Breast epithelium (tissue), 4 donors: ENCODE measurements at places on chromosomes 4 and X.

GRCh38 chrX:17597836-17598439 is 139.4 kb upstream of the SCML1 start:
- H3K27ac ChIP-seq = peak overlapping the region; percentile 51
- DNase-seq = peak; percentile 68
- peaks cover 30% of the 10 kb centered on the region for H3K27me3 ChIP-seq
- H3K36me3 ChIP-seq = no peaks in the 10 kb centered on the region
- no peaks in the 10 kb centered on the region for H3K4me1 ChIP-seq

- no peak for DNase-seq
- no peaks in the 10 kb centered on the region for H3K4me1 ChIP-seq
- no peak overlapping the region for H3K27ac ChIP-seq
- no peaks in the 10 kb centered on the region for H3K36me3 ChIP-seq
- no peaks in the 10 kb centered on the region for H3K27me3 ChIP-seq
These were observed 618.0 kb downstream of the STPG2 start for GRCh38 chr4:97525236-97525635.

DNA sequence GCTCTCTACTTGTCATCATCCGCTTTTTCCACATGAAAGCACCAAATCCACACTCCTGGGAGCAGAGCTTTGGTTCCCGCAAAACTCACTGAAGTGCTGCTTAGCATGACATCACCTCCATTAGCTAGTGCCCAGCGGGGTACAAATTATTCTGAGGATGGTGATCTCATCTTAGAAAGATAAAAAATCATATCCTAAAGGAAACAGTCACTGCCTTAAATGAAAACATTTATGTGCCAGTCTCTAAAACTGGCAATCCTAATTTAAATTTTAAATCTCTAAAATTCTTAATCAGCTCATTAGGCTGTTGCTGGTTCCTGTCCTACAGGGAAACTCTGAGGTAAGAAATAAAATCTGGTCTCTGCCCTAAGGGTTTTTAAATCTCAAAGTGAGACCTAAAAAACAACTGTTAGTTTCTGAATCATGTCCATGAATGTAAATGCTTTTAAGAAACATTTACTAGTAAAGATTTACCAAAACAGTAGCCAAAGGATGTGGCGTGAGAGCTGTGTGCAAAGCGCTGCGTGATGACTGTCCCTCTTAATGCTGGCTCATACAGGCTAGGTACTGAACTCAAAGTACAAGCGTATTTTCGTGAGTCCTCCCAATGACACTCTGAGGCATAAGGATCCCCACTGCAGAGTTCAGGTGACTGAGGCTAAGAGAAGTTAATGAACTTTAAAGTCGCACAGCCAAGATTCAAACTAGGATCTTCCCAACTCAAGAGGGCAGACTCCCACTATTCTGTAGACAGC is 4.5 kb downstream of the CASP3 start:
- peaks cover 4% of the 10 kb centered on the region for H3K4me1 ChIP-seq
- H3K27ac ChIP-seq = no peak overlapping the region
- H3K27me3 ChIP-seq = no peaks in the 10 kb centered on the region
- H3K36me3 ChIP-seq = no peaks in the 10 kb centered on the region
- no peak overlapping the region for H3K4me3 ChIP-seq
- DNase-seq = no peak

- peak overlapping the region; percentile 27 for H3K4me3 ChIP-seq
- peaks cover 77% of the 10 kb centered on the region for H3K27me3 ChIP-seq
- H3K4me1 ChIP-seq = peaks cover 4% of the 10 kb centered on the region
- no peak for DNase-seq
- H3K36me3 ChIP-seq = no peaks in the 10 kb centered on the region
These were observed 729 bp upstream of the CPLX1 start for GRCh38 chr4:826508-827208.

- no peak overlapping the region for H3K4me3 ChIP-seq
- DNase-seq = no peak
These were observed 7.1 kb downstream of the NHSL2 start for GRCh38 chrX:71917621-71918343.

GRCh38 chr4:10841697-10842096 is 157.1 kb upstream of the CLNK start:
- no peak for DNase-seq
- no peak overlapping the region for H3K4me3 ChIP-seq
- H3K27ac ChIP-seq = no peak overlapping the region
- no peaks in the 10 kb centered on the region for H3K27me3 ChIP-seq
- H3K4me1 ChIP-seq = no peaks in the 10 kb centered on the region

- no peaks in the 10 kb centered on the region for H3K4me1 ChIP-seq
- H3K4me3 ChIP-seq = no peak overlapping the region
- peak; percentile 43 for DNase-seq
- peak overlapping the region; percentile 62 for H3K27ac ChIP-seq
These were observed 46.9 kb downstream of the ACOX3 start for GRCh38 chr4:8393593-8394038.

DNA sequence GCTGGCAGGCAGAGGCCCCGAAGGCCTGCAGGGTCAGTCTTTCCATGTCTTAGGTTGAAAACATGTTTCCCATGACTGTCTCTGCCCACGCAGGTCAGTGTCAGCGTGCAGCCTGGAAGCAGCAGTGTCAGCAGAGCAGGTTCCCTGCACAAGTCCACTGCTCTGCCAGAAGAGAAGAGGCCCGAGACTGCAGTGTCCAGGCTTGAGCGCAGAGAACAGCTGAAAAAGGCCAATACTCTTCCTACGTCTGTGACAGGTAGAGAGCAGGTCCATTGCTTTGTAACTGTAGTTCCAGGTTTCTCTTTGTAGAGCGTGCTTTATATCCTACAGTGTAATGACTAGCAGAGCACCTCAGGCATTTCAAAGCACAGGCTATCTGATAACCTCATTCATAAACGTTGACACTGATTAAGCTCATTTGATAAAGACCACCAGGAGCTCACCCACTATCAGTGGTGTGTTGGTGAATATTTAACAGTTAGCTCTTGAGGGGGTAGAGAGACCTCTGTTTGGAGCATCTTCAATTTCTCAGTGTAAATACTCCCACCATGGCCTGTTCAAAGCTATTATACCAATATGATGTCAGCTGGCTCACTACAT is 63.2 kb downstream of the AASDH start:
- H3K27ac ChIP-seq = peak overlapping the region; percentile 55
- no peak for DNase-seq
- H3K36me3 ChIP-seq = no peaks in the 10 kb centered on the region
- no peaks in the 10 kb centered on the region for H3K27me3 ChIP-seq
- H3K4me1 ChIP-seq = no peaks in the 10 kb centered on the region

DNA sequence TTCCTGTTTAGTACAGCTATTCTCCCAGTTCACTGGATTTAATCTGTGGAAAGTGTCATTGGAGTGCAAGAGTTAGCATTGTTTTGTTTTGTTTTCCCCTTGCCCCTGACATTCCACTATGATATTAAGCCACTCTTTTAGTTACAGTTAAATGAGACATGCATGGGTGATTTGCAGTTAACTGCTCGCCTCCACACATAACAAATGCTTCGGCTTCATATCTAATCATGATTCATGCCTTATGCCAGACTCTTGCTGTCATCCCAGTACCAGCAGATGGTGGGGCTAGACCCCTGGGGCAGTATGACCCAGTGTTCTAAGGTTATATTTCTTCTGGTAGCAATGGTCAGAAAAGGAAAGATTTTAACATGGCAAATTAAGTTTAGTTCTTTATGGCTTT is 80.1 kb downstream of the RAP1GDS1 start:
- H3K36me3 ChIP-seq = no peaks in the 10 kb centered on the region
- H3K4me3 ChIP-seq = no peak overlapping the region
- no peak for DNase-seq

- H3K4me1 ChIP-seq = no peaks in the 10 kb centered on the region
- no peak for DNase-seq
- no peak overlapping the region for H3K4me3 ChIP-seq
- no peaks in the 10 kb centered on the region for H3K27me3 ChIP-seq
- no peaks in the 10 kb centered on the region for H3K36me3 ChIP-seq
These were observed 165.9 kb upstream of the TLL1 start for GRCh38 chr4:165707128-165707527.

DNA sequence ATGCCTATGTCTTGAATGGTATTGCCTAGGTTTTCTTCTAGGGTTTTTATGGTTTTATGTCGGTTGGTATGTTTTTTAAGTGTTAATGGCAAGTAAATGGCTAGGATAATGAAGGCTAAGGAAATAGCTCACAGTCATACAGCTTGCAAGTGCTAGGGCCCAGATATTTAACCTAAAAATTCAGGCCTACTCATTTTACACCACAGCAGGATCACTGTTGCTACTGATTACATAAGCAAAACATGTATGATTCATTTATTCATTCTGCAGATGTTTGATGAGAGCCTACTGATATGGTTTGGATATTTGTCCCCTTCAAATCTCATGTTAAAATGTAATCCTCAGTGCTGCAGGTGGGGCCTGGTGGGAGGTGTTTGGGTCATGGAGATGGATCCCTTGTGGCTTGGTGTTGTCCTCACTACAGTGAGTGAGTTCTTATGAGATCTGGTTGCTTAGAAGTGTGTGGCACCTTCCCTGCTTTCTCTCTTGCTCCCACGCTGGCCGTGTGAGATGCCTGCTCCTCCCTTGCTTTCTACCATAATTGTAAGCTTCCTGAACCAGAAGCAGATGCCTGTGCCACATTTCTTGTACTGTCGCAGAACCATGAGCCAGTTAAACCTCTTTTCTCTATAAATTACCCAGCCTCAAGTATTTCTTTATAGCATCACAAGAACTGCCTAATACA is 175.5 kb downstream of the MAPK10 start:
- H3K4me3 ChIP-seq = no peak overlapping the region
- no peaks in the 10 kb centered on the region for H3K36me3 ChIP-seq
- no peak overlapping the region for H3K27ac ChIP-seq
- H3K27me3 ChIP-seq = no peaks in the 10 kb centered on the region

DNA sequence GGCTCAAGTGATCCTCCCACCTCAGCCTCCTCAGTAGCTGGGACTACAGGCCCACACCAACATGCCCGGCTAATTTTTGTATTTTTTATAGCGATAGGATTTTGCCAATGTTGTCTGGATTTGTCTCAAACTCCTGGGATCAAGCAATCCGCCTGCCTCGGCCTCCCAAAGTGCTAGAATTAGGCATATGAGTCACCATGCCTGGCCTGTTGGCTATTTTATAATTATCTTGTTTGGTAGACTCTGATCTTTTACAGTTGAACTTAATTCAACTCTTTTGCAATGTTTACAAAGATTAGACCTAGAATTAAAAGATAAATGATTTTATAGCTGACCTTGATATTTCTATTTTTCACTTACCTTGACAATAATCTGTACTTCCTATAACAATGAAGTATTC is 18.0 kb downstream of the DCK start:
- H3K4me1 ChIP-seq = no peaks in the 10 kb centered on the region
- H3K27me3 ChIP-seq = no peaks in the 10 kb centered on the region
- H3K27ac ChIP-seq = no peak overlapping the region
- no peak for DNase-seq
- H3K4me3 ChIP-seq = no peak overlapping the region
- H3K36me3 ChIP-seq = no peaks in the 10 kb centered on the region

DNA sequence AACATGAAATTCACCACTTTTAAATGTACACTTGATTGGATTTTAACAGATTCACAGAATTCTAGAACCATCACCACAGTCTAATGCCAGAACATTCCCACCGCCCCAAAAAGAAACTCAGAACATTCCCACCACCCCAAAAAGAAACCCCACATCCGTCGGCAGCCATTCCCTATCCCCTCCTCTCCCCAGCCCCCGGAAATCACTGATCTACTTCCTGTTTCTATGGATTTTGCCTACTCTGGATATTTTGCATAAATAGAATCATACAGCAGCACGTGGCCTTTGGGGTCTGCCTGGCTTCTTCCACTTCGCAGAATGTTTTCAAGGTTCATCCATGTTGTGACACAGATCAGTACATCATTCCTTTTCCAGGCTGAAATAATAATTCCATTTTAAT is 79.3 kb downstream of the PPP2R2C start:
- H3K4me3 ChIP-seq = no peak overlapping the region
- no peak overlapping the region for H3K27ac ChIP-seq
- no peaks in the 10 kb centered on the region for H3K4me1 ChIP-seq
- peaks cover 11% of the 10 kb centered on the region for H3K27me3 ChIP-seq

DNA sequence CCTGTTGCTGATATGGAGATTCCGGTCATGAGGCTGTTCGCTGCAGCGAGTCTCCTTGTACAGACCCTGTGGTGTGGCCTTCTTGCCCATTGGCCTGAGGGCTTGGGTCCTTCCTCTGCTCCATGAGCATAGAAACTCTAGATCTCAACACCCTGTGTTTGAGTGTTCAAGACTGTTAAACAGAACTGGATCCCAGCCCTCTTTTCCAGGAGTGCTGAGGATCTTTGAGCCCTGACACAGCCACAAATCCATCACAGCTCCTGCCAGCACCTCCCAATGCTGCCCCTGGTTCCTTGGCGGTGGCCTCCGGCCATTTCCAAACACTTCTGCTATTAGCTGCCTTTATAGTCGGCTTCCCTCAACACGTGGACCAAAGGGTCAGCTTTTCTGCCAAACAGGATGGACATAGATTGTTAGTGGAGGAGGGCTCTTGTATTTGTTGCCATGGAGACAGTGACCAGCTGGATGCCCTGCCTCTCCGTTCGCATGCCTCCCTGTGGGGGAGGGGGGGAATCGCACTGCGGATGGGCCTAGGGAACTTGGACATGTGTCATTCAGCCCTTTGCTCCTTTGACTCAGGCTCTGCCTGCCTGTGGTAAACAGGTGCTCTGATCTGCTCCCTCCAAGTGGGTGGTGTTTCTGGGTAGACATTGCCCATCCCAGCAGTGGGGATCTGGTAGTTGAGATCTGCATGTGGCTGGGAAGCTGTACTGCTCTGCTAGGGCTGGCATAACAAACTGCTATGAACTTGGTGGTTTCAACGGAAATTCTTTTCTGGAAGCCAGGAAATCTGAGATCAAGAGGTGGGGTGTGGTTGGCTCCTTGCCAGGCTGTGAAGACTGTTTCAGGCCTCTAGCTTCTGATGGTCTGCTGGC is 6.9 kb upstream of the WDR1 start:
- H3K27me3 ChIP-seq = no peaks in the 10 kb centered on the region
- H3K4me3 ChIP-seq = no peak overlapping the region
- H3K27ac ChIP-seq = no peak overlapping the region

GRCh38 chr4:112127048-112127637 is 18.1 kb upstream of the FAM241A start:
- H3K27me3 ChIP-seq = no peaks in the 10 kb centered on the region
- no peak overlapping the region for H3K4me3 ChIP-seq
- no peaks in the 10 kb centered on the region for H3K36me3 ChIP-seq
- no peaks in the 10 kb centered on the region for H3K4me1 ChIP-seq
- DNase-seq = no peak

GRCh38 chr4:43882470-43882869 is 566.1 kb downstream of the KCTD8 start:
- DNase-seq = no peak
- H3K27ac ChIP-seq = no peak overlapping the region
- H3K27me3 ChIP-seq = no peaks in the 10 kb centered on the region
- no peak overlapping the region for H3K4me3 ChIP-seq
